ENCODE measurements at places on chromosomes 11 and 22.

DNA sequence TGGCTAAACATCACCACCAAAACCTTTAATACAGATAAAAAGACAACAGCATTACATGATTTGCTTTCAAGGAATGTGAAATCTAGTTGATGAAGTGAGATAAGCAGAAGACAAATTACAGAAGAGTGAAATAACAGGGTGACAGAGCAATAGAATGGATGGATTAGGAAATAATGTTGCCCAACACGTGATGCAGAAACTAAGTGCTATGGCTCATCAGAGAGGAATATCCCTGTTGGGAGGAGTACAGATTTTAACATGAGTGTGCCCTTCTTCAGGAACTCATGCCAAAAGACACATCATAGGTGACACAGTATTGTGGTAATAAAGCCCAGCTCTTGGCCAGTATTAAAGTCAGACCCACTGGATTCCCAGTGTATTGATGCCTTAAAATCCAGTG lies 176.6 kb upstream of the RAG2 start:
- no peak for DNase-seq

DNA sequence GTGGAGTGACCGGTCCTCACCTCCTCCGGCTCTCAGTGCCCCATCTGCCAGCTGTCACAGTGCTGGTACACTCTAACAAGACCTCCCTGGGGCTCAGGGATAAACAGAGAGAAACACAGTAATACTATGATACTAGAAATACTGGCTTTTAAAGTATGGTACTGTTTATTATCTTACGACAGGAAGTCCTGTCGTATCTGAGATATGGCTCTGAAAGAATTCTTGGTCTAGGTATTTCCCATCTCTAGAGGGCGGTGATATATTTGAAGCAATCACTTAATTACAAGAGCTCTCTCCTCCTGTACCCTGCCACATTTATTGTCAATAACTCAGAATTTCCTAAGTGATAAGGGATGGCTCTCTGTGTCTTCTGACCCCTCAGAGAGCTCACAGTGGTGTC lies 119.1 kb downstream of the RRM1 start:
- no peak for DNase-seq

DNA sequence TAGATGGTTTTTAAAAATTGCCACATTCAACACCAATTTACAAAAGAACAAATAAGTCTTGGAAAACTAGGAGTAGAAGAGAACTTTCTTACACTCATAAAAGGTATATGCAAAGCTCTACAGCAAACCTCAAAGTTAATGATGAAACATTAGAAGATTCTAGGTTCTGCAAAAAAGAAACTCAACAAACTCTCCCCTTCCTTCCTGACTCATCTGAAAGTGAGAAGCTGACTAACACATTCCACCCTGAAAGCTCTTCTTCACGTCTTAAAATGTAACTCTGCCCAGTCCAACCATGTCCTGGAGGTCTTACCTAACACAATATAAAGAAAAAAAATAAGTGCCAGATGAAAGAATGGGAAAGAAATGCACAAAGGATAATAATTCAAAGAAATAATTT lies 218.9 kb upstream of the ISX start:
- DNase-seq: no peak

- no peak for DNase-seq
These were observed 66.2 kb downstream of the CADM1 start for GRCh38 chr11:115437902-115438575.

DNA sequence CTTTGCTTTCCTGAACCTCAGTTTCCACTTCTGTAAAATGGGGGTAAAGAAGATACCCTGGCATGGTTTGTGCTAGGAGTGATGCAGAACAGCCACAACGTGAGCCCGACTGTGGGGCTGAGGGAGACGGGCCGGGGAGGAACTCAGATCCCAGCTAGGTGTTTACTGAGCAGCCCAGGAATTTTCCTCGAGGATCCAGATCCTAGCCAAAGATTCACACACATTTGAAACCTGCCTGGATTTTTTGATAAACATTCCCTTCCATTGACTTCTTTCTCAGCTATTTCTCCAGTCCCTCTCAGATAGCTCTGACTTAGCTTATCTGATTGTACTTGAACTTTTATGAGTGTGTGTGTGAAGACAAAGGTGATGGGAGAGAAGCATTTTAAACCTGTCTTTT lies 98.0 kb downstream of the KIAA1671 start:
- no peak for DNase-seq

- peak; percentile 60 for DNase-seq
These were observed at the start of gene SCN4B for GRCh38 chr11:118152552-118153471. Gene SCN4B (minus strand): TSS chr11:118152823. CDS start chr11:118152673, 150 bp downstream.

DNA sequence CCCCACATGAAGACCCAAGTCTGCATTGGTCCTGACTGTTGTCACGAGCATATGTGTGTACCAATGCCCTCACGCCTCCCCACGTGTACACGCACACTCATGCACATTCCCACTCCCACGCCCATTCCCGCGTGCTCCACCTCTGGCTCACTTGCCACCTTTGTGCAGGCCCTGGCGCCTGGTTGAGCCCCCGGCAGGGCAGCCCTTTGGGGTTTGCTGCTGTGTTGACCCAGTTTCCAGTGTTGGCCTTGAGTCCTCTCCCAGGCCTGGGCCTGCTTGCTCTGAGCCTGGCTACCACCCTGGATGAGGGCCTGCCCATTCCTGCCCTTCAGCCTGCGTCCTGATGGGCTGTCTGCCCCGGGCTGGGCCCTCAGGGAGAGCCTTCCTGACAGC lies 18.2 kb downstream of the PVALB start:
- DNase-seq: no peak

DNA sequence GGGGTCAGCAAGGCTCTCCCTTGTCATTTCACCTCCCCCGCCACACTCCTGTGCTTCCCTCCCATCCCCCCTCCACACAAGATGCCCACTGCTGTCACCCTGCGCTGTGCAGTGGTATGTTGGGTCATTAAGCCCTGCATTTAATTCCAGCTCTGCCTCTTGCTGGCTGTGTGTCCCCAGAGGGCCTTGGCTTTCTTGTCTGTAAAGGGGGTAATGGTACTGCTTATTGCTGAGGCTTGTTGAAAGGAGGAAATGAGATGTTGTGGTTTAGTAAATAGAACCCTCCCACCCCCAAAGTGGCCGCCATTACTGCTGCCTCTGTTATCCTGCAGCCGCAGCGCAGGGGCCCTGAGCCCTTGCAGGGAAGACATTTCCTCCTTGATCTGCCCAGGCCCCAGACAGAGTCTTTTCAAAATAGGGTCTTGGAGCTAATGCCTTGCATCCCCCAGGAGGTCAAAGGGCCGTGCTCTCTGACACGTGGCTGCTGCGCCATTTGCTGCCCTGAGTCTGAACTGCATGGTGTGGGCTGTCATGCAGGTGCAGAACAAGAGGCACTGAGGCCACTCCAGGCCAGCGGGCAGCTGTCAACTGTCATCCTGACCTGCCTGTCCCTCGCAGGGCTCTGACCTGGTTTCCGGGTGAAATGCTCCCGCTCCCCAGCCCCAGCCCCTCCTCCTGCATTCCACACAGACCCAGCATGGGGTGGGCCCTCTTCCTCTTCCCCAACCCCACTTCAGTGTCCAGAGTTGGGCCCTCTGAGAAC lies 18.7 kb downstream of the PVALB start:
- DNase-seq: no peak

DNA sequence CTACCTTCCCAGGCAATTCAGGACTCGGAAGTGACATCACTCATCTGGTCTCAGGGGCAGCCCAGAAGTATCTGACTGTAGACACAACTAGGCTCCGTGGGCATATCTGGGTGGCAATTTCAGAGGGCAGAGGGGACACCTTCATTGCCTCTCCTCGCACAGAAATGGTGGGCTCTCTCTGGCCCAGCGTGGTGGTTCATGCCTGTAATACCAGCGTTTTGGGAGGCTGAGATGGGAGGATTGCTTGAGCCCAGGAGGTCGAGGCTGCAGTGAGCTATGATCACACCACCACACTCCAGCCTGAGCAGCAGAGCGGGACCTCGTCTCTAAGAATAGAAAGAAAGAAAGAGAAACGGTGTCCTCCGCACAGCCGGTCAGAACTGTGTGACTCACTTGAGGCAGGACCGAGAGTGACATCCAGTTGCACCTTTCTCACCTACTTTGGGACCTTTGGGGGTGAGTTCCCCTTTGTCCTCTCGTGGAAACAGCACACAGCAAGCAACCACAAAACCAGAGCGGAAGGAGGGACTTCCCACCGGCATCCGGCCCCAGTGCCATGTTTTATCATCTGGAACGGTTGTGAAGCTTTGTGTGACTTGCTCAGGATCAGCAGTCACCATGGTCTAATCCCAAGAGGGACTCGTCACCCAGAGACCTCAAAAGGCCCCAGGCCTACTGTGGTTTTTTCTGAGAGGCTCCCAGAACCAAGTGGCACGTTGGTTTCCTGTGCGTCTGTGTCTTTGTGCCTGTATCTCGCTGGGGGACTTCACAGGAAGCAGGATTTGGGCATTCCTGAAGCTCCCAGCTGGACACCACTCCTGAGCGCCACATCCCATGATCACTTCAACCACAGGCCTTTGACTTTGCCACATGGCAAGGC lies 38.4 kb upstream of the EMID1 start:
- no peak for DNase-seq

DNA sequence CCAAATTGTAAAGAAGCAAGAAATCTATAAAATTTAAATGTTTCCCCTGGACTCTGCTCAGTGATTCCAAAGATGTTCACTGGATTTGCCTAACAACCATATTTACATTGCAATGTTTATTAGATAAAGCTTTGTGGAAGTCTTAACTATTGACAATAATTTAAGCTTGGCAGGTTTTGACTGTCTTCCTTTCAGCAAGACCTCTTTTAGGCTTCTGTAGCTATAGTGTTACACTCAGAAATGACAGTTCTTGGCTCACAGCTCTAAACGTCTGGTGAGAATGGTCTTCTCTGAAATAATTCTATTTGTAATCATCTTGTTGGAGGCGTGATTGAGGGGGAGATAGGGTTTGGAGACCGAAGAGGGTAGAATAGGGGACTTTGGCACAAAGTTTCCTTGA lies 44.8 kb upstream of the CRTAM start:
- no peak for DNase-seq

GRCh38 chr11:23221366-23221765 lies 361.1 kb upstream of the CCDC179 start:
- DNase-seq: no peak

GRCh38 chr22:47033648-47034000 lies 271.2 kb downstream of the TBC1D22A start:
- DNase-seq: no peak

DNA sequence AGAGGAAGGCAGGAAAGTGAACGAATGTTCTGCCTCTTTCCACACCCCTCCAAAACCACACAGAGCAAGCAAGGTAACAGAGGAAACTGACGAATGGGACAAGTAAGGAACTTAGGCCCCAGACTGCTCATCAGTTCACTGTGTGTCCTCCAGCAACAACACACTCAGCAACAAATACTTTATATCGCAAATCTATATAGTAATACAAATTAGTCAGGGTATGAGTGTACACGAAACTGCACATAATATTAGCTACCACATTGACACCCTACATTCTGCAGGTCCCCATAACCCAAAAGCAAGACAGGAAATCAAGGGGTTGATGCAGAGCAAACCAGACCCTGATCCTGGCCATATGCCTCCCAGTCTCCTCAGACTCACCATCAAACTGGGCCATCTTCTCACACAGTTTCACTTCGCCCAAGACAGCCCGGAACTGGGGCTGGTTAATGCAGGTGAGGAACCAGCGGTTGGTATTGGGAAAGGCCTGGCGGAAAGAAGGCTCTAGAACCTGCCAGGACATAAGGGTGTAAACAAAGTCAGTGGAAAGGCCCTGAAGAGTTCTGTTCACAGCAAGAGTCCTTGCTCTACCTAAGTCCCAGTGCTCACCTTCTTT lies 6.6 kb downstream of the EEF1G start:
- DNase-seq: no peak

GRCh38 chr11:2442589-2442988 lies 1.7 kb downstream of the TRPM5 start:
- no peak for DNase-seq

DNA sequence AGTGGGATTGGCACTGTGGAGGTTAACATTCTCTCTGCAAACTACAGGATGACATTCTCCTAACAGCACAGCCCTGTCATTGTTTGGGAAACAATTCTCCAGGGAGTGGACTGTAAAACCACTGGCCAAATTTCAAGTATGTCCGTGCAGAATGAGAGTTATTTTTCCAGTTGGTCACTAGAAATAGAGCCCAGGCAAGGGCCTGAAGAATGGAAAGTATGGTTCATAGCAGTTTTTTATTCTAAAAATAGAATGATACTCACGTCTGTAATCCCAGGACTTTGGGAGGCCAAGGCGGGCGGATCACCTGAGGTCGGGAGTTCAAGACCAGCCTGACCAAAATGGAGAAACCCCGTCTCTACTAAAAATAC lies 39.0 kb upstream of the CD44 start:
- DNase-seq: no peak

GRCh38 chr11:13152736-13153541 lies 124.7 kb upstream of the BMAL1 start:
- DNase-seq: no peak

- no peak for DNase-seq
These were observed 21.7 kb upstream of the TNRC6B start for GRCh38 chr22:40156001-40156516.

- DNase-seq: no peak
These were observed 5.0 kb upstream of the SLC1A2 start for GRCh38 chr11:35424157-35424940.

DNA sequence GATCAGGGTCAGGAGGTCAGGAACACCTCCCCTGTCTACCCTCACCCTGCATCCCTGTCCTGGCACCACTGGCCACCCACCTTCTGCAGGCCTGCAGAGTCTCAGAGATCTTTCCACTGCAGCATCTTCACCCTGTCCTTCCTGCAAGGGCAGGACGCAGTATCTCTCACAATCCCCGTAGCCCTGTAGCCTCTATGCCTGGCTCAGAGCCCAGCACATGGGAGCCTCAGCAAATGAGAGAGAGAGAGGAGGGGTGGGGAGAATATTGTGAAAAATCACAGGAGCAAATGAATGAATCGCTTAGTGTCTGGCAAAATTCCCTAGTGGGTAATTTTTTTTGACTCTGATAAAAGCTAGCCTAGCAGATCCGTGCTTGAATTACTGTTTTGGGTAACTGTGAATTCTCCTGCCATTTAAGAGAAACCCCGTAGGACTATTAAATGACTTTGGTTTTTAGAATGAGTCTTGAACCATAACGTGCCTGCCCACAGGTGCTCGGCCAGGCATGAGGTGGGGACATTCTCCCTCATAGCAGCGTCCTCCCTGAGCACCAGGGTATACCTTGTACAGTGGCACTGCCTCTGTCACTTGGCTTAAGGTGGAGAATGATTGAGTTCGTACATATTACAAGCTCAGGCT lies 91.5 kb downstream of the MORC2 start:
- peak; percentile 32 for DNase-seq

GRCh38 chr22:41638124-41638523 lies 17.0 kb downstream of the XRCC6 start:
- no peak for DNase-seq

GRCh38 chr11:96969251-96969650 lies 579.4 kb downstream of the JRKL start:
- DNase-seq: no peak
